Lung (tissue), 17 donors: ENCODE measurements at places on chromosomes 1 and 21. TPM values are rescaled to one million over a fixed set of nuclear protein-coding genes. Genes with fewer than 3 reads are reported as not detected.

IVL gene
- not detected for total RNA-seq

PROX1 gene
- 7.6 TPM for total RNA-seq

LYPD8 gene
- not detected for total RNA-seq

SLC25A34 gene
- 4.2 TPM for total RNA-seq

SLAMF9 gene
- 0.43 TPM for total RNA-seq

DNAH14 gene
- 9.1 TPM for total RNA-seq

MCOLN2 gene
- 5.0 TPM for total RNA-seq

CNIH3 gene
- total RNA-seq, result 3.1 TPM

CBS gene
- 47.7 TPM for total RNA-seq
